ENCODE measurements at places on chromosomes 2 and 18.

GRCh38 chr2:192593561-192593960 is 398.8 kb upstream of the TMEFF2 start:
- no peak for DNase-seq

GRCh38 chr2:118974103-118974993 is 32.4 kb downstream of the MARCO start:
- no peak for DNase-seq

GRCh38 chr2:40199771-40200170 is 252.1 kb downstream of the SLC8A1 start:
- no peak for DNase-seq

DNA sequence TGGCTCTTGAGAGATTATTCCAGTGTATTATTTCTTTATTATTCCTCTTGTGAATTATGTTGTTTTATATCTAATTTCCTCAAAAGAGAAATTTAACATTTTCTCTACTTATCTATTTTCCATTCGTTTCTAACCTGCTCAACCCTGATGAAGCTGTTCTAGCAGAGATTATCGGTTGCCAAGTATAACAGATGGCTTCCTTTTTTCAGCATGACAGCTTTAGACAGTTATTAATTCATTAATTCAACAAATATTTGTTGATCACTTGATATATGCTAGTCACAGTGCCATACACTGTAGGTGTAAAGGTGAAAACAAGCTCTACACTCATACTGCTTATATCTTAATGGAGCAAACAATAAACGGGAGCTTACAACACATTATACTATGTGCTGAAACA is 137.9 kb upstream of the UBE2E3 start:
- no peak for DNase-seq

DNA sequence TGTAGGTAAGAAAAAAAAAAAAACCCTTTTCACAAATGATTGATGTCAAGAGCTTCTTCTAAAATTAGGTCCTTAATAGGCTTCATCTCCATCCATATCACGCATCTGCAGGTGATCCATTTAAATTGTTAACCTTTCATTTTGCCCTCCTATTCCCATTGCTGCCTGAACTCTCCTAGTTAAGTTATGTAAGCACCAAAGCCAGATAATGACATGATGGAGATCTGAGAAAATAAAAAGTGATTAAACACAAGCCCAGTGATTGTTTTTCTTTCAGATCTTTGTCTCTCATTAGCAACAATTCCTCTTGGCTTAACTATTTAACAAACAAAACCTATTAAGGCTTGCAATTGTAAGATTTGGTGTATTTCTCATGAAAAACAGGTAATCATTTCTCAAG is 20.0 kb downstream of the LANCL1 start:
- no peak for DNase-seq

DNA sequence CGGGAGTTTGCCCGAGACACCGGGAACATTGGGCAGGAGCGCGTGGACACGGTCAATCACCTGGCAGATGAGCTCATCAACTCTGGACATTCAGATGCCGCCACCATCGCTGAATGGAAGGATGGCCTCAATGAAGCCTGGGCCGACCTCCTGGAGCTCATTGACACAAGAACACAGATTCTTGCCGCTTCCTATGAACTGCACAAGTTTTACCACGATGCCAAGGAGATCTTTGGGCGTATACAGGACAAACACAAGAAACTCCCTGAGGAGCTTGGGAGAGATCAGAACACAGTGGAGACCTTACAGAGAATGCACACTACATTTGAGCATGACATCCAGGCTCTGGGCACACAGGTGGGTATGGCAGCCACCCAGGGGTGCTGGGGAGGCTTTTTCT is 73.8 kb upstream of the EML6 start:
- no peak for DNase-seq

- DNase-seq = peak; percentile 64
Observed at GRCh38 chr2:11720752-11721151, 25.7 kb upstream of the LPIN1 start.

GRCh38 chr18:63784787-63785452 is 9.7 kb downstream of the SERPINB7 start:
- DNase-seq = no peak

GRCh38 chr2:121095257-121096080 is 189.5 kb downstream of the TFCP2L1 start:
- no peak for DNase-seq

DNA sequence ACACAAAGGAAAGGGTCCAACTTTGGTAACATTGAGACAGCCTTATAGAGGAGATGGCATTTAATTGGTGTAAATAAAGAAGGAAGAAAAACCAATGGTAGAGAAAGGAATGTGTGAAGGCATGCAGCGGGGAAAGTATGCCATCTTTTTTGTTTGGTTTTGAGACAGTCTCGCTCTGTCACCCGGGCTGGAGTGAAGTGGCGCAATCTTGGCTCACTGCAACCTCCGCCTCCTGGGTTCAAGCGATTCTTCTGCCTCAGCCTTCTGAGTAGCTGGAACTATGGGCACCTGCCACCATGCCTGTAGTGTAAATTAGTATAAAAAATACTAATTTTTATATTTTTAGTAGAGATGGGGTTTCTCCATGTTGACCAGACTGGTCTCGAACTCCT is 6.4 kb downstream of the RIOK3 start:
- no peak for DNase-seq

DNA sequence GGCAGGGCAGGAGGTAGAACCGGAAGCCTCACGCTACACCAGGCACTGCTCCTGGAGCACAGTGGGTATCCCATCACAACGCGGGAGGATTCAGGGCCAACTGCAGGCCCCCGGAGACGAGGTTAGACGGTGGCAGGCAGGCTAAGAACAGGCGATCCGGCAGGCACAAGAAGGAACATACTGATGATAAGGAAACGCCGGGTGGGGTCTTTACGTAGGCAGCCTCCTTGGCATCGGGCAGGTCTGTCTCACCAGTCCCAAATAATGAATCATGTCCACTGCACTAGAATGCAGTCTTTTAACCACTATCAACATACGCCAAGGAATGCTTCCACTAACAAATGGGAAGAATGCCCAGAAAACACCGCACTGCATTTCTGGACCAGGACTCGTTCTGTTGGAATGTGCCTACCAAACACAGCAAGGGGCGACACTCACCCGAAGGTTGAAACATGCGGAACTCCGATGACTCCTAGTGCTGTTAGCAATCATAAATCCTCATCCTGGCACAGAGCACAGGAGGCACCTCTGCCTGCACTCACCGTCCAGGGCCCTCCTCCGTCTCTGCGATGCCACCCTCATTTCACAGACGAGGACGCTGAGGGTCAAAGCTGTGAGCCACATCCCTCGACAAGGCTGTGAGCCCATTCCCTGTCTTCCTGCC is 35.2 kb downstream of the ZNF516 start:
- no peak for DNase-seq

DNA sequence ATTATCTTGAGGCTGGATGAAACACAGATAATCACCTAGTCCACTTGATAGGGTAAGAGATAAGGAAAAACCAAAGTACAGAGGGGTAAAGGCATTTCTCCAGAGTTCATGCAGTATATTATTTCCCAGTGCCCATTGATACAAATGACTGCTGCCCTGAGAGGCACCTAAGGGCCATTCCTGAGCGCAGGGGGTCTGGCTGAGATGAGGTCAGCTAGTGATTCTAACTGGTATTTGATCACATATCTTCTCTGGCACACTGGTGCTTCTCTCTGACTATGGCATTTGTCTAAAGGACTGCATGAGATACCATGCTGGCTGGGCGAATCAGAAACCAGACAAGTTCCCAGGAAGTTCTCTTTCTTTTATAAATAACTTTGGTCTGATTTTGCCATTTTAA is 73.3 kb upstream of the TFCP2L1 start:
- no peak for DNase-seq

GRCh38 chr2:134248913-134249312 is 5.0 kb upstream of the MGAT5 start:
- DNase-seq = no peak

- no peak for DNase-seq
Observed at GRCh38 chr18:46731316-46731715, 25.5 kb downstream of the ST8SIA5 start.

DNA sequence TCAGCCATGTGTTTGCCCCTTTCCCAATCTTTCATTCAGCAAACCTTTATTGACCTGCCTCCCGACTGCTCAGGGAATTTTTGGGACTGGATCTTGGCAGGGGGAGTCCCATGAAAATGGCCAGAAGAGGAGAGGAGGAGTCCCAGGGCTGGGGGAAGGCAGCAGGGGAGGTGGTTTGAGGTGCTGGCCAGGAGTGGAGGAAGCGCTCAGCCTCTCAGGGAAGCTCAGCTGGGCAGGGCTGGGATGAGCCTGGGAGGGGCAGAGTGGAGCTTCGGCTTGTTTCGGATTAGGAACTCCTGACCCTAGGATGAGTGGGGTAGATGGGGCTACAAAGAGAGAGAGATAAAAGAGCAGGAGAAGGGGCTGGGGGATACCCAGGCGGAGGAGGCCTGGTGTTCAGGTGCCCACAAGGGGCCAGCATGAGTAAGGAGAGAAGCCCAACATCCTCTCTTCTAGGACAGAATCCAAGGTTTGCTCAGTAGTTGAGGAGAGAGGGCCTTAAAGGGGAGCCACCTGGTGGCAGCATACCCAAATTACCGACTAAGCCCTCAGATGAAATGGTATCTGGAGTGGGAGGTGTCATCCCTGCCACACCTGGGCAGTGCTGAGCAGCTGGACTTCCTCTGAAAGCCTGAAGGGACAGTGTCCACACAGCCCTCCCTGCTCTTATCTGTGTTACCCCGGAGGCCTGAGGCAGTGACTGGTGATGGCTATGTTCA is 91.1 kb downstream of the INHBB start:
- DNase-seq = no peak

- no peak for DNase-seq
Observed at GRCh38 chr2:23397478-23397877, 12.5 kb downstream of the KLHL29 start.

DNA sequence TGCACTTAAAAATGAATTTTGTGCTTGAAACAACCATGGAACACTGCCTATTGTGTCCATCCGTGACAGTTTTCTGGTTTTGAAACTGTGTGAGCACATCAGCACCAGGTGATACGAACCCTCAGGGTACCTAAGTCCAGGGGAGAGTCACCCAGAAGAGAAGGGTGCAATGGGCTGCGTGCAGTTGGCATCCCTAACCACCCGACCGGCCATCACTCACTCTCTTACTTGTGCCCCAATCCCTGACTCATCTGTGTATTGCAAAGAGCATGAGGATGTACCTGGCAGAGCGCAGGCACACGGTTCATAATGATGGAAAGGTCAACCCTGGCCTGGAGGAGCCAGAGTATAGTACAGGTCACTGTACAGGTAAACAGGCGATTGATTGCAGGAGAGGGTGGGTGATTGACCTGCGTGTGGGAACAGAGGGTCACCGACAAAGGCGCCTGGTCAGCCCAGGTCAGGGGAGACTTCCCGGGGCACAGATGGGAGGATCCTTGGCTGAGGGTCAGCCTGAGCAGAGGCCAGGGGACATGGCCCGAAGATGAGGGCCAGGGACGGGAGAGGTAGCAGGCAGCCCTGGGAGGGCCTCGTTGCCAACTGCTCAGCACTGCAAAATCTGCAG is 160.3 kb downstream of the SEPTIN10 start:
- no peak for DNase-seq

DNA sequence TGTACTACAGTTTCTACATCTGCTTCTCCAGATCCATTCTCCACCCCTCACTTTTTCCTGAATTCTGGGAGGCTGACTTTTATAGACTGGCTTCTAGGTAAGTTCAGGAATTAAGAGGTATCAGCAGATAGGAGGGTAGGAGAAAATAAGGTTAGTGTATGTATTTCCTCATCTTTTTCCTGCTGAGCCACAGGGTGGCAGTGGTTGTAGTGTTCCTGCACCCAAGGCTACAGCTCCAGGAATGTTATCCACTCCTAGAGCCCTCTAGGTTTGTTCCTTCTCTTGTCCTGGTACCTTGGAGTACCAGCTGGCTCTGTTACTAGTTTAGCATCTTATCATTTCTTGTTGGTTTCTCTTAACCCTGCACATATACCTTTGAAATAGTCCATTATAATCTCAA is 40.7 kb upstream of the C2orf66 start:
- no peak for DNase-seq

- DNase-seq = no peak
Observed at GRCh38 chr2:220263300-220263699, 635.9 kb downstream of the SLC4A3 start.

DNA sequence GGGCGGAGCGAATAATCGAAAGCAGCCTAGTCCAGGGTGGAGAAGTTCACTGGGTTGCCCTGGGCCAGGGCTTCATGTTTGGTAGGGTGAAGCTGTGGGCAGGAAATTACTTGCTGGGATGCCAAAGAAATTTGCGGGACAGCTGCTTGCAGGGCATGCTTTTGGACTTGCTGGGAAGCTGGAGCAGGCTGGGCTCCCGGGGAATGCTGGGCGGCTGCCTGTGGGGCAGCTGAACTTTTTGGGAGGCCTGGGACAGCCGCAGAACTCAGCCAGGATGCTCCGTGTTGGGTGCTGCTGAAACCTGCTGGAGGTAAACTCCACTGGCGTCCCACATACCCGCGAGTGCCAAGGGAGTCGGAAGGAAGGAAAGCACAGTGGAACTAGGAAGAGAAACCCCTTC is 31.9 kb downstream of the ASB1 start:
- no peak for DNase-seq

DNA sequence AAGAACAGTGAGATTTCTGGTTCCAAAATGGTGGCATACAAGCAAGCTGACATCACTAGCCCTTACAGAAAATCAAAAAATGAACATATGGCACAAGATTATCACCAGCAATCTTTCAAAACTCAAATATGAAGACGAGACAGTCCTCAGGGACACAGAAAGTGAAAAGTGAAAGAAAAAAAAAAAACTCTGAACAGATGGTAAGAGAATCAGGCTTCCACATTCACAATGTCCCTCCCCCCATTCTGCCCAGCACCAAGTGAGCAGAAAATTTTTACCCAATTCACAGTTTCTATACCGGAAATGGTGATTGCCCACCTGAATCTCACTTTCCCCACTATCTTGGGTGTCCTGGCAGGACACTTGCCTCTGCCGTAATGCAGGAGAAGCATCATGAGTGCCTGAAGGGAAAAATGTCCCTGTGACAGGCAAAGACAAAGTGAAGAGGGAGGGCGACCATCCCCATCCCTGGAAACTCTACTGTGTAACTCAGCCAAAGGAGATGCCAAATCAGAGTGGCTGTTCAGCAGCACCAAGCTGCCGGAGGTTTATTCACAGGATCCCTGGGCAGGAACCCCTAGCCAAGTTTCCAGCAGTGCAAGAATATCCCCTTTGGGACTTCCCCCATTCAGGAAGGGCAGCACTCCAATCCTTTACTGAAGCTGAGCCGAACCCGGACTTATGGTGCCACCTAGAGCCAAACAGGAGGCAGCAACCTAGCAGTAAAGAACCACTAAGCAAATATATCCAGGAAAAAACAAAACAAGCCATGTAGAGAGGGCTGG is 312.2 kb downstream of the LRATD1 start:
- no peak for DNase-seq

GRCh38 chr2:203842373-203842772 is 25.2 kb upstream of the CTLA4 start:
- DNase-seq = no peak

GRCh38 chr2:129936334-129936934 is 43.0 kb upstream of the RAB6C start:
- DNase-seq = no peak
